ENCODE measurements at places on chromosomes 4 and X.

- no peak for DNase-seq
Observed at GRCh38 chrX:24229400-24229879, 79.9 kb downstream of the ZFX start.

DNA sequence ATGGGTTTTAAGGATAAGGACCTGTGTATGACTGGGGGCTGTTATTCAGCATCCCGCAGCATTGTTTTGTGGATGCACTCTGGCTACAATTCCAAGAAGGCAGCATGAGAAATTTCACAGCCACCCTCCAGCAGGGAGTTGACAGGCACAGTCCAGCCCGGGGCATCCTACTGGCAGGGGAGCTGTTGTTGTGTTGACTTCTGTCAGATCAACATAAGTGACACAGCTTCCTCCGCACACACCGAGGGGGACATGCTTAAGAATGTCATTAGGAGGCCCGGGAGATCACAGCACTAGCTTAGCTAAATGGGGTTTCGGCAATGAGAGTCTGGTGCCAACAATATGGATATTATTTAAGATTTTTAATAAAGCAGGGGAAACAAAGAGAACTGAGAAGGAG lies 326.5 kb downstream of the ASMT start:
- DNase-seq: no peak

- no peak for DNase-seq
Observed at GRCh38 chrX:132365490-132365889, 123.3 kb downstream of the MBNL3 start.

DNA sequence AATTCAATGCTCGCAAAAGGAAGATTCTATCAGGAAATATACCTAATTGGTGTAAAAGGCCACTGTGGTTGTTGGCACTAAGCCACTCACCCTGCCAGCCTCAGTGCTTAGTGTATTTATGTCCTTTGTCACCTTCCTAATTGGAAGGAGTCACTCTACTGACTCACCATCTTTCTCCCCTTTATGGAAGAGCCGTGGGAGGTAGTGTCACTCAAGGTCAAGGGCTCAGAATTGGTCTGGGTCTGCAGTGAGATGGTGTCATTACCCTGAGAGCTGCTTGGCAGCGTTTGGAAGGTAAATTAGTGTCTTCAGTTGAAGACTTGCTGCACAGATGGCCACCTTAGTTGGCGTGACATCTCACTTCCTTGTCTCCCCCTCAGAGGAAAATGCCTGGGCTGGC lies 41.7 kb upstream of the CDKN2AIP start:
- DNase-seq: no peak
